Stimulated activated CD8-positive, alpha-beta memory T cell treated with anti-CD3 and anti-CD28 coated beads, Interleukin-2, amount 100 ng/mL, for 1 hour (primary cell): ENCODE measurements at places on chromosomes 5 and 9.

DNA sequence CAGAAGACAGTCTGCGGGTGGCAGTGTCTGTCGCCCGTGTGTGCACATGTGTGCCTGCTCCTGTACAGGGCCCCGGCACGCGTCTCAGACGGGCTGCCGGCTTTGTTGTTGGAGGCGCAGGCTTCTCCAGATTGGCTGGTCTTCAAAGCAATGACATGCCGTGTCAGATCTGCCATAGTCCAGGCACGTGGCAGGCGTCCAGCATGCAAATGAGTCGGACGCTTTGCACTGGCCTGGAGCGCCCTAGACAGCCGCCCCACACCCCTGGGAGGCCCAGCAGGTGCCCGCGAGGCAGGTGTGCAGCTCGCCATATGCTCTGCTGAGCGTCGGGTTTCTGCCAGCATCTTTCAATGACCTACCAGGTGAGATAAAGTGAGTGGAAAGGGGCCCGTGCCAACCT, 71.5 kb downstream of the GADD45G start:
- DNase-seq = no peak

DNA sequence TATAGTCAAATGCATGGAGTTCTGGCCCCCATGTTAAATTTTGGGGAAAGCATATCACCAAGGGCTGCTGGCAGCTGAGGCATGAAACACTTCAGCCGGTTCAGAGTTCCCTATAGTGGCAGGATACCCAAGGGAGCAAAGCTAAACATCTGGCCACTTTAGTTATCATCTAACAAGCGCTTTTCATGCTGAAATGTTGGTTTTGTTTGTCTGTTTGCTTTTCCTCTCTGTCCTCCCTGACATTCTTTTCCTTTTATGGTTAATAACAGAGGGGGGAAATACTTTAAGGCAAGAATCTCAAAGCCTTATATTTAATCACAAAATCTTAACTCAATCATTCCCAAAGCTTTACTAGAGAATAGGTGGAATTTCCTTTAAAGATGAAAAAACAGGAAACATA, 11.9 kb downstream of the APBA1 start:
- DNase-seq = no peak

DNA sequence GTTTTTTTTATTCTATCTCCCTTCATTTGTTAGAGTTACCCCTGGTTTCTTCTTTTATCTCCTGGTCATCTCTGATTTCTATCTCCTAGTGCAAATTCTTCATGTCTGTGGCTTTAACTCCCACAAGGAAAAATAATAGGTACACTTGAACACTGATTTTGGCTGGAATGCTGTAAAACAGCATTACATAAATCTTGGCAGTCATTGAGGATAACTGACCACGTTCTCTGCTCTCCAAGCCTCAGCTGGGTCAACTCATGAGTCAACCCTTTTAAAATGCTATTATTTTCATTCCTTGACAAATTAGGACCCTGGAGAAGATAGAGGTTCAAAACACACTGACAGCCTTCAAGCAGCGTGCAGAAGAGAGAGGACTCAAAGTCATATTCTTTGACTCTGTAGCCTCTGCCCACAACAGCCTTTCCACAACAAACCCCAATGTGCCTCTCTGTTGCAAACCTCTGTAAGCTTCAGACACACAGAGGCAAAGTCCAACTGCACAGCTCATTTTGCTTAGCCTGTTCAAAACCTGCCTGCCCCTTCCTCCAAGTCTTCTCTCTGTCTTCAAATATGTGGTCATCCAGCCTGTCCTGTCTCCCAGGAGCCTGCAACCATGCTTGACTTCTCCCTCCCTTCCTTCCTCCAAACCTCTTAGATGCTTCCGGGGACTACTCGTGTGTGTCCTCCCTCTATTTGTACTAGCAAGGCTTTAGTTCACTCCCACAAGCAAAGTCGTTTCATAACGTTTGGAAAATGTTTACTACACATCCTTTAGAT, 398.4 kb downstream of the MED10 start:
- DNase-seq = no peak

GRCh38 chr5:113678924-113679575, 165.6 kb downstream of the YTHDC2 start:
- no peak for DNase-seq

DNA sequence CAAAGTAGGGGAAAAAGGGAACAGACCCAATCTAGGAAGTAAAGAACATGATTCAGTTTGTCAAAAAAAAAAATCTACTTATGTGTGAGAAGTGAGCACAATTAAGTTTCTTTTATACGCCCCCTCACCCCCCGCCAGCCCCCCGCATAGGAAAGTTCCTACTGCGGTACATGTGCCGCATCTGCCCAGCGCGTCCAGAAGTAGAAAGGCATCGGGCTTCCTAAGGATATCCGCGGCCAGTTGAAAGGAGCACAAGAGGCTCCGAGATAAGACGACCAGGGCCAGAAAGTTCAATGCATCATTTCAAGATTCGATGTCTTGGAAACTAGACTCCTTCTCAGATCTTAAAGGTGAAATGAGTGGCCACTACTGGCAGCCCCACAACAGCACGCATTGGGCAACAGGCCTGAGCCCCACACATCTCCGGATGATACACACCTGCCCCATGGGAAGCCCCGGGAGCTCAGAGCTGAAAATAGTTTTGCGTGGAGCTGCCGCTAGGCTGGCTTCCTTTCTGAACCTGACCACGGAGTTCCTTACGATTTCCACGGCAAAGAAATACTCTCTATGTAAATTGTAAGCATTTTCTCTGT, 203.9 kb downstream of the RAB3C start:
- no peak for DNase-seq

GRCh38 chr9:95007226-95007869, 280.8 kb downstream of the AOPEP start:
- no peak for DNase-seq

GRCh38 chr9:69963803-69964202, 79.8 kb upstream of the MAMDC2 start:
- DNase-seq = no peak

GRCh38 chr5:102823441-102823874, 68.4 kb downstream of the PAM start:
- DNase-seq = no peak

DNA sequence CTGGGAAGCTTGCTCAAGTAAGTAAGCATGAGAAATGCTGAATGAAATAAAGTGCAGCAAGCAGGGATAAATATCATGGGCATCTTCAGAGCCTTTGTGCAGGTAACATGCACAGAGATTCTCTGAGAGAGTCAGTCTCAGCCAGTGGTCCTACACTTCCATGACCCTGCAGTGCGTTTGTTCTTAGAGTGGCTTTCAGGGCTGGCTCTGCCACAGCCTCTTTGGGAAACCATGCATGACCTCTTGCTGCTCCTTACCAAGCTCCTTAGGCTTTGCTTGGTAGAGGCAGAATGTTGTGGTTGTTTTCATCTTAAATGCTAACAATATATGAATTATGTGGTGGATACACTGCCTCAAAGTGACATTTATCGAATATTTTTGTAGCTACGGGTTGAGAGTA, 5.4 kb downstream of the SYK start:
- no peak for DNase-seq

DNA sequence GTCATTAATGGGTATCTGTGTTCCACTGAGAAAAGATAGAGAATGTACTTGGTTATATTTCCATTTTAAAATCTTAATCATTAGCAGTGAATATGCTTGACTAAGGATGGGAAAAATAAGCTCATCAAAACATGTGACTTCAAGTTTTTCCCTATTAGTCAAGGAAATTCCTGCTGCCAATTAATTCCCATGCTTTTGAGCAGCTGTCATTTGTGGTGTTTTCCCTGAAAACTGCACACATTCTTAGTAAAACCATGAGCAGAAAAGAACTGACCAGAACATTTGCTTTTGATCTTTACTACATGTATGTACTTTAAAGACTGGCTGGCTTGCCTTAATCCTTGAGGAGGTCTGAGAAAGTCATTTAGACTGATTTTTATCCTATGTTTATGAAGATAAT, 75.2 kb downstream of the AOPEP start:
- no peak for DNase-seq

DNA sequence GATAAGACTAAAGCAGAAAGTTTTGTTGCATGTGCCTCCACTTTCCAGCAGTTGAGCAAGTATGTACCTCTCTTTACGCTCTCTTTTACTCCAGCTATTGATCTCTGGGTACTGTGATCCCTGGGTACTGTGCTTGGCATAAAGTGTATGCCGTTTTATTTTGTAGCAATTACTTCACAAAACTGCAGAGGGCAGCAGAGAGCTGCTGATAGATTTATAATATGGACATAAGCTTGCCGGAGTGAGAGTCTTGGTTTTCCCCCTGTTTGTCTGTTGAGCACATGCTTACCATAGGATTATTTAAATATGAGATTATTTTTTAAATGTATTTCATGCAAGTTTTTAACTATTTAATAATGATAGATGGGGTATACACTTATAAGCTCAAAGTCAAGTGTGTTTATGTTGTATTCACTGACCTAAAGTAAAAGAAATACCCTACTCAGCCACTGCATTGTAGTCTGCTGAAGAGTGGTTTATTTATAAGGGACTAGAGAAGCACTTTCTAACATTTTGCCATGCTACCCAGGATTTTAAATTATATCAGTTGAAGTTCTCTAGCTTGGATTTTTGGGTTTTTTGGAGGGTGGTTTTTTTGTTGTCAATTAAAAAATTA, 13.0 kb downstream of the TTC1 start:
- DNase-seq = no peak

DNA sequence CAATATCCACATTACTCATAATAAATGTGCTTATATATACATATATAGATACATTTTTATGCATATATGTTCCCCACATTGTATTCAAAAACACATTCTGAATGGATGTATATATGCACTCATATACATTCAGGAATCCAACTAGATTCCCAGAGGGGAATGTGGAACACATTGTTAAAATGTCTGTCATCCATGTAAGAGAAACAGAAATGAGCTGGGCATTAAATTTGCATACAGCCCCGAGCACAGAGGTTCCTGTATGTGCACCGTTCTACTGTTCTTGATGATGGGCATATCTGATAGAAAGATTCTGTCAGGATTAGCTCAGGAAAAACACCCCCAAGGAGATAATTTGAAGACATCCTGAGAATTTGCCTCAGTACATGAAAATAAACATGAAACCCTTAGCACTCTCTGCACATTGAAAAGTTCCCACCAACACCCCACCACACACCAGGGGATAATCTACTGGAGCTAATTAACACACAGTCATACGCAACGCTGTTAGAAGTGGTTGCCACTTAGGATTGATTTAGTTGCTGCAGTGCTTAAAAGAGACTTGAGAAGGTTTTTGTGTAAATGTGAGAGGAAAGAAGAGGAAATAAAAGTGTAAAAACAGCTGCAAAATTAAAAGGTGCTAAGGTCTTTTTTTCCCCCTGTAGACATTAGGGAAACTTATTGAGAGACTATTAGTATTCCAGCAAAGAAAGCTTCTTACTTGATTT, 223.3 kb downstream of the SLF1 start:
- DNase-seq = no peak

GRCh38 chr9:20786807-20787206, 102.7 kb downstream of the FOCAD start:
- no peak for DNase-seq

- no peak for DNase-seq
These were observed 5.2 kb downstream of the SHROOM1 start for GRCh38 chr5:132825033-132825833.

- no peak for DNase-seq
These were observed 364.1 kb downstream of the CTNND2 start for GRCh38 chr5:11540112-11540511.

DNA sequence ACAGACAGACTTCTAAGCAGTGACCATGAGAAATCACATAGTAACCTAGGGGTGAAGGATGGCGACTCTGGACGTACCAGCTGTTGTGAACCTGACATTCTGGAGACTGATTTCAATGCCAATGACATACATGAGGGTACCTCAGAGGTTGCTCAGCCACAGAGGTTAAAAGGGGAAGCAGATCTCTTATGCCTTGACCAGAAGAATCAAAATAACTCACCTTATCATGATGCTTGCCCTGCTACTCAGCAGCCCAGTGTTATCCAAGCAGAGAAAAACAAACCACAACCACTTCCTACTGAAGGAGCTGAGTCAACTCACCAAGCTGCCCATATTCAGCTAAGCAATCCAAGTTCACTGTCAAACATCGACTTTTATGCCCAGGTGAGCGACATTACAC, 38.0 kb upstream of the CCDC152 start:
- no peak for DNase-seq

- DNase-seq = no peak
These were observed 244.2 kb upstream of the DAB2 start for GRCh38 chr5:39668980-39669379.

GRCh38 chr5:64765804-64766504, 2.5 kb downstream of the SREK1IP1 start:
- DNase-seq = no peak

- no peak for DNase-seq
These were observed 100.0 kb upstream of the CXCL14 start for GRCh38 chr5:135678640-135679268.

DNA sequence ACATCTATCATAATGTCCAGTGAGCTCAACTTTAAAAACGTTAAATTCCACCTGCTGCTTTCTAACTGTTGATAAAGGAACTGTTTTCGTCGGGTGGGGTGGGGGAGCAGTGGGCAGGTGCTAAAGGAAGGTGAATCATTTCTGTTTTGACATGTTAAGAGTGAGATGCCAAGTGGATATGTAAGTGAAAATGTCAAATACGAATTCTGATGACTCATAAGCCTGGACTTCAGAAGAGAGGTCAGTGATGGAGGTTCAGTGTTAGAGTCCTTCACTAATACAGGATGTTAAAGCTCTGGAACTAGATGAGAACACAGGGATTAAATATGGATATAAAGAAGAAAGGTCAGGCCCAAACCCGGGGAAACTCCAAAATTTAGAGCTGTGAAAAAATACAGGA, 617.9 kb upstream of the CTNND2 start:
- no peak for DNase-seq

DNA sequence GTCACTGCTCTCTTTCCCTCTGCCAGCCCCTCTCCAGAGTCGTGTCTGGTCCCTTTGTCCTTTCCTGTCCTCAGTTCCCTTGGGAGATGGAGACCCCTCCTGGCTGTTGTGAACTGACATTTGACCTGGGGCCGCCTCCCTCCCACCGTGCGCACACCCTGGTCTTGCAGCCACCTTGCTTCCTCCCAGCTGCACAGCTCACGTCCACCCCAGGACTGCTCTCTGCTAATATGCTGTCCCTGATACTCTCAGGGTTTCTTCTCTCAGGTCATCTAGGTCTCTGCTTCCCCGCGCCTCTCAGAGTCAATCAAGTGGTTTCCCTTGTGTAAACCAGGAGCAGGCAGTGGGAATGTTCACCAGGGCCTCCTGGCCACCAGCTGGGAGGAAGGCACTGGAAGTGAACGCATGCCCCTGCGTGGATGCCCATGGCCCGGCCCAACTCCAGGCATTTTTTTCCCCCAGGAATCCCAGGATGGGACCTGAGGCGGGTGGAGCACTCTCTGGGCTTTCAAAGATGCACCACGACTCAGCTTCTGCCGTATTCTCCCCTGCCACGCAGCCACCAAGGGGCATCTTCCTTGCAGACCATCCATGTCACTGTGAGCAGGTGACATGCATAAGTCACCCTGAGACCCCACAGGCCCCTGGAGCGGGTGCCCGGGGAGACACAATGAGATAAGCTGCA, 142.4 kb downstream of the OLFM1 start:
- DNase-seq = no peak

- DNase-seq = no peak
These were observed 102.4 kb upstream of the PARP8 start for GRCh38 chr5:50564079-50564478.

GRCh38 chr9:136499071-136499934, 16.5 kb upstream of the SEC16A start:
- DNase-seq = no peak
